ENCODE measurements at places on chromosomes 1 and 21. TPM values are rescaled to one million over a fixed set of nuclear protein-coding genes. Genes with fewer than 3 reads are reported as not detected.

The TBX19 gene
- 1.4 TPM for total RNA-seq

- no peak for DNase-seq
These were observed 46.9 kb downstream of the PTP4A2 start for GRCh38 chr1:31891280-31891679.

The CRP gene
- 14.1 TPM for total RNA-seq

The LRRC39 gene
- 0.06 TPM for total RNA-seq
